Mucosa of descending colon (tissue), 3 donors: ENCODE measurements at places on chromosomes 11 and 22.

DNA sequence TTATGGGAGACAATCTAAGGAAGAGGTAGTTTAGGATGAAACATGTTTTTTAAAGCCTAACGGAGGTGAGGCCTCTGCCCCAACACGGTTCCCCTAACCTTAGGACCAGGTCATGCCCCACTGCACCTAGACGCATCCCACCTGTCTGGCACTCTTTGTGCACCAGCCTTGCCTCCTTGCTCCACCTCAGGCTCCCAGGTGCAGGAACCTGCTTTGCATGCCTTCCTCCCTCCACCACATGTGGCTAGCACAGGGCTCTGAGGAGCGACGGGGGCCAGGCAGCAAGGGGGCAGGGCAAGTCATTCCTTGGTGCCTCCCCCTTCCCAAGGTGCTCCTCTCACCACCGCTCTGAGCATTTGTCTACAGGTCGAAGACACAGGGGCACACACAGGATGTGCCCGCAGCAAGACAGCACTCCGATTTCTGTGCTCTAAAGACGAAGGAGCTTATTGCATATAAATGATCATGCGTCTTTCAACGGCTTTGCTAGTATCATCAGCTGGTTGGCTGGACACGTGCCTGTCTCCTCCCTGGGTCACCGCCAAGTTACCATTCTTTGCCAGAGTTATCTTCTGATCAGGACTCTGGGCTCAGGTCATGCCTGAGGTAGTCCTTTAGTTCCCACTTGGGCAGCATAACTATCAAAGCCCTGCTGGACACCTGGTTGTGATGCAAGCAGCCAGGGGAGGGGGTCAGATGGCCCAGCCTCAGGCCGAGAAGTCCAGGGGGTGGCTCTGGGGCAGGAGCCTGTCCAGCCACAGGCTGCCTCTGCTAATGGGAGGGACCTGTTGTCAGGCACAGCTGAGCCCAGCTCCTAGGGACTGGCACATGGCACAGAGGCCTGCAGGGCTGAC, 172.0 kb upstream of the NTM start:
- no peak for DNase-seq

DNA sequence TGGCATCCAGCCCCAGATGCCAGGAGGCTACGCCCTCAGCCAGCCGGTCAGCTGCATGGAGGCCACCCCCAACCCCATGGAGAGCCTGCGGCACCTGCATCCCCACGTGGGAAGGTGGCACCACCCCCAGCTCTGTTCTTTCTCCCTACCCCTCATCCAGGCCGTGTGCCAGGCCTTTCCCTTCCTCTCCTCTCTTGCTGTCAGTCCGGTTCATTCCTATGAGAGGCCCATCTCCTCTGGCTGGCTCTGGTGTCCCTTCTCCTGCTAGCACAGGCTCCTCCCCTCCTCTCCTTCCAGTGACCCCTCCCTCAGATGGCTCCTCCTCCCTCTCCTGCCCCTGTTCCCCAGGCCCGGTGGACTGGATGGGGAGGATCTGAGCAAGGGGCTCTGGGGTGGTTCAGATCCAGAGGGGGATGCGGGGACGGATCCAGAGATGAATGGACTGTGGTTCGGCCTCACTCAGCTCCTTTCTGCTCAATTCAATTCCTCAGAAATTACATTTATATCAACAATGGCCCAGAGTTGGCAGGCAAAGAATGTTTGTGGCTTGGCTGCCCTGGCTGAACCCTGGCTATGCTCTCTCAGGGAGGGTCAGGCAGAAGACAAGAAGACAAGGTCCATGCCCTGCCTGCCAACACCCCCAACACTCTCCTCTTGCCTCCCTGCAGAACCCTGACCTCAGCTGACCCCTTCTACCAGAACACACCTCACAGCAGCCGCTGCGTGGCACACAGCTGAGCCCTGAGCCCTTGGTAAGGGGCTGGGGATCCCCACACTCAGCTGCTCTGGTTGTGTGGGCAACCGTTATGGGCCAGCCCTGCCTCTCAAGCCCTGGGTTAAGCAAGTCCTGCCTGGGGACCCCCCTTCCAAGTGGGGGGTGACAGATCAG, 18.5 kb upstream of the LRRC10B start:
- DNase-seq, result no peak

DNA sequence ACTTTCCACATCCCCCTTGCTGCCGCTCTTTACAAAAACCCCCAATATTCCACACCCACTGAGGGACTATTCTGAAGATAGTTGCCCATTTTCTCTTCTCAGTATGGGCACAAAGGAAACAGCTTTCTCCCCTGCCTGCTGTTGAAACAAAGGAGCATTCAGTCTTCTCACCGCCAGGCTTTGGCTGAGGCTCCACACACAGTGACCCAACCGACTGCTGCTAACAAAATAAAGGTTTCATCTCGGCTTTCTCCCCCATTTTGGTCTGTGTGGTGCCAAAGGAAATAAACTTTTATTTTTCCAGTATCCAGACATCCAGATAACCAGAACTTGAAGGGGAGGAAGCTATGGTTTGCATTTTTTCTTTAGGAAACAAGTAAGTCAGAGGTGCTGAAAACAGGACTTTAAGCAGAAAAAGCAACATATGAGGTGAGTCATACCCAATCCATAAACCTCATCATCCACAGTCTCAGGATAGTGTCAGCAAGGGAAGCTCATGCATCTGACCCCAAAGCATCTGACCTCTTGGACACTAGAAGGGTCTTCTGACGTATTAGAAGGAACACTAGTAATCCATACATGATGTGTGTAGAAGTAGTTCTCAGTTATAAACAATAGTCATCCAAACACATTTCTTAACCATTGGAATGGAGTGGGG, 6.4 kb downstream of the CLMP start:
- DNase-seq, result no peak

DNA sequence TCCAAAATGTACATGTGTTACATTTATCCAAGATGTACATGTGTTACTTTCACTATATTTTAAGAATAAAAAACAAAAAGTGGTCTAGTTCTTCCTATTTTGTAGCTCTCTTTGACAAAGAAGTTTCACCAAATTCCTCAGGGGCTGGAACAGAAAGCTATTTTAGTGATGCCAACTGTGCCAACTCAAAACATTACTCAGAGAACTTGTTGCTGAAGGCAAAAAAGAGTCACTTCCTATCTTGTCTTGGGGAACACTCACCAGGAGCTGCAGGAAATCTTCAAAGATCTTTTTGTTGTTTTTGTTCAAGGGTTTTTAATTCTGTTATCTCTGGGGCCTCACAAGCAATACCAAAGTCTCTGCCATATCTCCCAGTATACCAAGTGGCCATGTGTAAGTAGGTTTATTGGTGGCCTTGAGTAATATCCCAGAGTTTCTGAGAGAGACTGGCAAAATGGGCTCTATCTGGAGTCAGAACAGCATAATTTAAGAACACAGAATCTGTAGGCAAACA, 13.6 kb upstream of the EED start:
- DNase-seq, result no peak

DNA sequence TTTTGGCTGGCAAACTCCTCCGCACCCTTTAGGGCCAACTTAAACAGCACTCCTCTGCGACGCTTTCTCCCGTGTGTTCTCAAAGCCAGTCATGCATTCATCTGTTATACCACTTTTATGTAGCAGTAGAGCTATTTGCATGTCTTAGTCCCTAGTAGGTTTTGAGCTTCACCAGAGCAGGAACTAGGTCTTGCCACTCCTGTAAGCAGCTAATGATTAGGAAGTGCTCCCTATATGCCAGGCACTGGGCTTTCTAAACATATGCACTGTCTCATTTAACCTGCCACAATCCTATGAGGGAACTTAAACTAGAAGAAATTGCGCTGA, 180.8 kb downstream of the DBX1 start:
- no peak for DNase-seq

GRCh38 chr11:86156397-86156955, 87.6 kb upstream of the PICALM start:
- DNase-seq, result no peak
